ENCODE measurements at places on chromosomes 6 and 20.

GRCh38 chr20:59405226-59406200, 105.1 kb downstream of the EDN3 start:
- no peak for DNase-seq

- DNase-seq = no peak
Observed at GRCh38 chr6:130923350-130923749, 96.1 kb downstream of the SMLR1 start.

DNA sequence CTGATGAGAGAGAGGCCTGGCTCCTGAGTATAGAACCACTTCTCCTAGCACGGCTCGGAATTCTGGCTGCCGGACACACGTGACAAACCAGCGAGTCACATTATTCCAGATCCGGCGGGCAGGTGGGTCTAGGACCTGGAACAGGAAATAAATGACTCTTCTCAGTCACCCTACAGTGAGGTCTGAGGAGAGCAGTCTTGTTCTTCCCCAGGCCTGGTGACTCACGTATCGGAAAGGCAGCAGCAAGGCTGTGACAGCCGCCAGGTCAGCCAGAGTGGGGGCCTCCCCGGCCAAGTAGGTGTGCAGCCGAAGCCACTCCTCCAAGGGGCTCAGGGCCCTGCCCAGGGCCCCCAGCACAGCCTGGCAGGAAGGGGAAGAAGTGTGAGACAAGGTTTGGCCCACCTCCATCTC, 2.8 kb downstream of the VARS1 start:
- DNase-seq = no peak

DNA sequence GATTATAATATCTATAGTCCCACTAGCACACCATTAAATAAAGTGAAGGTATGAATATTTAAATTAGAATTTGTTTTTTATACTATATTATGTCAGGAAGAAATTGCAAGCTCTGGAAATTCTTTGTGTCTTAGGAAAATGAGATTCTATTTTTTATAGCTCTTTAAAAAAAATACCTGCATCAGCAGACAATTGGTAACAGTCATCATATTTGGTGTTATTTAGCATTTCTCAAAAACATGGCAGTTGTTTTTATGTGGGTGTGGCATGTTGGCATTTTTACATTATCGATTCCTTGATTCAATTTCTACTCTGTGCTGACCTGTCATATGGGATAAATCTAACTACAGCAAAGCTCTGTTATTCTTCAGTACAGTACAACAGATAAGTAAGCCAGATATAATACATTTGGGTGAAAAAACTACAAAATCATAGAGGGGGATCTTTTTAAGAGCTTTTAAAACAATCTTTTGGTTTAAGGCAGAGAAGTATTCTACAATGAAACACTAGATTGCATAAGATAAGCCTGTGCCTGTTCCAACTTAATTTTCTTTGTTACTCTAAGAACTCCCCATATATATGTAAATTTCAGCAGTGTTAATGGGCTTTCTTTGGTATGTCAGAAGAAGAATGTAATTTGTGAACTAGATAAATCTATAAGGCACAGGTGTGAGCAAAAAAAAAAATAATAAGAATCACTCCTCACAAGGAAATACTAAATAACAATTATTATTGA, 71.5 kb downstream of the LAMA2 start:
- DNase-seq = no peak

DNA sequence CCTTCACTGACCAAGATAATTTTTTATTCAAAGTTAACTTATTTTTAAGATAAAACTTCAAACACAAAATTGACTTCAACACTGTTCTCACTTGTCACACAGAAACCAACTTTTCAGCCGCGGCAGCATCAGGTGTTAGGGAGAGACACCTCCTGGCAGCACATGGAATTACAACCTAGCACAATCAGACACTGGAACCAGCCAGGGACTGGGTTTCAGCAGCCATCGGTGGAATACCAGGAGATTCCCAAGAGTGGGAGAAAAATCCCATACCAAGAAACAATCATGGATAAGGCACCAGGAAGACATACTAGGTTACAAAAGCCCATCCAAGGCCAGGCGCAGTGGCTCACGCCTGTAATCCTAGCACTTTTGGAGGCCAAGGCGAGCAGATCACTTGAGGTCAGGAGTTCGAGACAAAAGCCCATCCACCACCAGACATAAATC, 70.0 kb downstream of the SNX5 start:
- DNase-seq = peak; percentile 70

DNA sequence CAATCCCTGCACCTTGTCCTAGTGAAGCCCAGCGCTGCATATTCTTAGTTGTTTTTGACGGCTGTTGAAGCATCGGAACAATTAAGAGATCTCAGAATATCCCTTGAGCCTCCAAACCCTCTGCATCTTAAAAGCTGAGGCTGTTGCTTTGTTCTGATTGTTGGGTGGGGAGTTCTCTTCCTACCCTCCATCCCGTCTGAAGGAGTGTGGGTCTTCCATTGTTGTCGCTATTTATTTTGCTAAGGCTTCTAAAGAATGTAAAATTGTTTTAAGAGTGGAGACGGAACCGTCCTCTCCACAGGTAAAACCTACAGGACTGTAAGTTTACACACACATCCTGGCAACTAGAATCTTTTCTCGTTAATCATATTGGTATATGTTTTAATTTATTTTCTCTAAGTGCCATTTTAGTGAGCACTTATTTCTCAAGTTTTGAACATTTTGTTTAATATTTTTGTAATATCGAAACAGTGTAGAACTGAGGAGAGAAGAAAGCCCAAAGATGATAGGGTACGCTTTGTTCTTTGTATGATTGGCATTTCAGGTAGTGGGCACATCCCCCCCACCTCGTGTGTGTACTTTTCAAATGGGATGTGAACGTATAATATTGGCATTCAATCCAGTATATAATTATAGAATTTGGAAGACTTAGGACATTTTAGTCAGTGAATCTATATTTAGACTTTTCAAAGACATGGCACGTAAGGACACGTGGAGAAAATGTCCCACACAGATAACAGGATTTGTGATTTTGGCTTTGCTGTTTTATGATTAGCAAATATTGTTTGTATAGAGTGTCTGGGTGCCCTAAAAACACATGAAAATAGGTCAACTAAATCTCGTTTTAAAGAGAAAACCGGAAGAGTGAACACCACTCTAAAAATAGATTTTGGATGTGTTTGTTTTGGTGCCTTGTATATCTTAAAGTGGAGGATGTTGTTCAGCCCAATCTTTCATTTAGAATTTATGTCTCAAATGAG, 1.3 kb downstream of the RNF146 start:
- DNase-seq = peak; percentile 5

- DNase-seq = no peak
Observed at GRCh38 chr6:86961455-86962200, 24.3 kb downstream of the HTR1E start.

DNA sequence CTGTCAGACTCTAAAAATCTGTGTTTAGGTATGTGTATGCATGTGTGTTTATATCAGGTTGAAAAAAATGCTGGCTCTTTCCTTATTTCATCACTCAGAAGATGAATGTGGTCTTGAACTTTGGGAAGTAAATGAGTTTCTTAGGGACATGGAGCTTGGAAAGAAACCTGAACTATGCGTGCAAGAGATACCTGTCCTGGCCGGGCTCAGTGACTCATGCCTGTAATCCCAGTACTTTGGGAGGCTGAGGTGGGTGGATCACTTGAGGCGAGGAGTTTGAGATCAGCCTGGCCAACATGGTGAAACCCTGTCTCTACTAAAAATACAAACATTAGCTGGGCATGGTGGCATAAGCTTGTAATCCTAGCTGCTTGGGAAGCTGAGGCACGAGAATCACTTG, 4.4 kb upstream of the GLP1R start:
- DNase-seq = no peak

GRCh38 chr6:132634796-132635195, 10.7 kb upstream of the TAAR2 start:
- DNase-seq = no peak

All from fibroblast of skin of back (primary cell).